Prostate gland (tissue), 2 donors: ENCODE measurements at places on chromosomes 11 and 22.

- DNase-seq: no peak
- peak overlapping the region; percentile 85 for H3K4me3 ChIP-seq
- H3K27me3 ChIP-seq: no peaks in the 10 kb centered on the region
- H3K27ac ChIP-seq: peak overlapping the region; percentile 94
- no peaks in the 10 kb centered on the region for H3K36me3 ChIP-seq
- peaks cover 16% of the 10 kb centered on the region for H3K4me1 ChIP-seq
These were observed 1.5 kb upstream of the TOLLIP start for GRCh38 chr11:1310772-1311468.

- H3K4me3 ChIP-seq: no peak overlapping the region
- H3K4me1 ChIP-seq: no peaks in the 10 kb centered on the region
- no peak overlapping the region for H3K27ac ChIP-seq
- no peak for DNase-seq
- no peaks in the 10 kb centered on the region for H3K36me3 ChIP-seq
These were observed 18.3 kb downstream of the MYO18B start for GRCh38 chr22:25760294-25760693.

GRCh38 chr11:28017816-28018215, 90.1 kb downstream of the KIF18A start:
- H3K36me3 ChIP-seq: no peaks in the 10 kb centered on the region
- no peak for DNase-seq
- no peak overlapping the region for H3K27ac ChIP-seq

GRCh38 chr11:38476808-38477575, 1879.0 kb upstream of the RAG2 start:
- H3K4me1 ChIP-seq: no peaks in the 10 kb centered on the region
- no peak for DNase-seq
- no peaks in the 10 kb centered on the region for H3K36me3 ChIP-seq
- no peaks in the 10 kb centered on the region for H3K27me3 ChIP-seq
- no peak overlapping the region for H3K27ac ChIP-seq
- H3K4me3 ChIP-seq: no peak overlapping the region

- H3K27me3 ChIP-seq: no peaks in the 10 kb centered on the region
- DNase-seq: no peak
- H3K27ac ChIP-seq: no peak overlapping the region
These were observed 91.5 kb downstream of the MORC2 start for GRCh38 chr22:30876915-30877553.

DNA sequence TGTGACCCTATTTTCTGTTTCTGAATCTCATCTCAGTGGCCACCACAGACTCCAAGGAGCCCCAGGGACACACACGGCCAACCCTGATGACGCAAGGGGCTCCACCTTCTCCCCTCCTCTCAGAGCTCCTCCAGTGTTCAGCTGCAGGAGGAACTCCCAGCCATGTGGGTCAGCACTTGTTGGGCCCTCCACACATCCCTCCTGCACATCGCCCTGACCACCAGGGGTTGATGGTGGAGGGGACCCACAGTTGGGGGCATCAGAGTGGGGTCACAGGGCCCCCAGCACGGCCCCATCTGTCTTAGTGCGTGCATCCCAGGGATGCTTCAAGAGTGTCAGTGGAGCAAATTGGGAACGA, 499.6 kb downstream of the BRD1 start:
- no peaks in the 10 kb centered on the region for H3K4me1 ChIP-seq
- peaks cover 4% of the 10 kb centered on the region for H3K27me3 ChIP-seq
- H3K27ac ChIP-seq: no peak overlapping the region
- no peak overlapping the region for H3K4me3 ChIP-seq

GRCh38 chr22:48181263-48181955, 1419.0 kb downstream of the TBC1D22A start:
- DNase-seq: no peak
- H3K36me3 ChIP-seq: no peaks in the 10 kb centered on the region
- no peak overlapping the region for H3K4me3 ChIP-seq
- H3K27ac ChIP-seq: no peak overlapping the region
- H3K27me3 ChIP-seq: peaks cover 2% of the 10 kb centered on the region

- DNase-seq: no peak
- H3K4me3 ChIP-seq: peak overlapping the region; percentile 74
- H3K27ac ChIP-seq: no peak overlapping the region
- H3K27me3 ChIP-seq: no peaks in the 10 kb centered on the region
- H3K4me1 ChIP-seq: peaks cover 6% of the 10 kb centered on the region
These were observed 1.4 kb upstream of the CPT1A start for GRCh38 chr11:68843052-68843561.

- no peak for DNase-seq
- peaks cover 9% of the 10 kb centered on the region for H3K27me3 ChIP-seq
- H3K36me3 ChIP-seq: no peaks in the 10 kb centered on the region
- H3K4me1 ChIP-seq: no peaks in the 10 kb centered on the region
- H3K27ac ChIP-seq: no peak overlapping the region
These were observed 1341.8 kb downstream of the TBC1D22A start for GRCh38 chr22:48104102-48104738.

- H3K4me1 ChIP-seq: no peaks in the 10 kb centered on the region
- no peak overlapping the region for H3K27ac ChIP-seq
- no peak overlapping the region for H3K4me3 ChIP-seq
- no peaks in the 10 kb centered on the region for H3K36me3 ChIP-seq
These were observed 620.2 kb upstream of the TENM4 start for GRCh38 chr11:80061056-80061455.

- no peaks in the 10 kb centered on the region for H3K36me3 ChIP-seq
- DNase-seq: no peak
- no peak overlapping the region for H3K4me3 ChIP-seq
- H3K27me3 ChIP-seq: no peaks in the 10 kb centered on the region
- H3K27ac ChIP-seq: no peak overlapping the region
These were observed 27.9 kb upstream of the LRRC32 start for GRCh38 chr11:76698321-76699043.

- no peaks in the 10 kb centered on the region for H3K27me3 ChIP-seq
- no peak overlapping the region for H3K27ac ChIP-seq
- no peak overlapping the region for H3K4me3 ChIP-seq
- DNase-seq: no peak
These were observed 389.6 kb upstream of the SYN3 start for GRCh38 chr22:33447733-33448132.

DNA sequence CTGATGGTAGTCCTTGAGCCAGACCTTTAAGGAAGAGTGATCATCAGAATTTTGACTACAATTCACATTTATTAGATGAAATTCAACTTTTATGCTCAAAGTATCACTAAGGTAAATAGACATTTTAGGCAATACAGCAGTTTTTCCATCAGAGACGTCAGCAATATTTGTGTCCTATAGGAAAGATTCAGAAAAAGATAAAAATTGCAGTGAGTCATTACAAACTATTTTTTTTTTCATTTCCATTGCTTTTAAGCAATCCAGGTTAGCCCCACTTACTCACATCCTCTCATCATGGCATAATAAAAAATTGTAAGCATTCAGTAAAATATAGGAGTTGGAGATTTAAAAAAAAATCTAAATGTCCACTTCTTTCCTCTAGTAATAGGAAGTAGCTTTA, 46.9 kb downstream of the MSANTD4 start:
- H3K36me3 ChIP-seq: no peaks in the 10 kb centered on the region
- no peak overlapping the region for H3K27ac ChIP-seq
- no peak for DNase-seq
- H3K4me3 ChIP-seq: no peak overlapping the region
- no peaks in the 10 kb centered on the region for H3K27me3 ChIP-seq
- H3K4me1 ChIP-seq: no peaks in the 10 kb centered on the region

DNA sequence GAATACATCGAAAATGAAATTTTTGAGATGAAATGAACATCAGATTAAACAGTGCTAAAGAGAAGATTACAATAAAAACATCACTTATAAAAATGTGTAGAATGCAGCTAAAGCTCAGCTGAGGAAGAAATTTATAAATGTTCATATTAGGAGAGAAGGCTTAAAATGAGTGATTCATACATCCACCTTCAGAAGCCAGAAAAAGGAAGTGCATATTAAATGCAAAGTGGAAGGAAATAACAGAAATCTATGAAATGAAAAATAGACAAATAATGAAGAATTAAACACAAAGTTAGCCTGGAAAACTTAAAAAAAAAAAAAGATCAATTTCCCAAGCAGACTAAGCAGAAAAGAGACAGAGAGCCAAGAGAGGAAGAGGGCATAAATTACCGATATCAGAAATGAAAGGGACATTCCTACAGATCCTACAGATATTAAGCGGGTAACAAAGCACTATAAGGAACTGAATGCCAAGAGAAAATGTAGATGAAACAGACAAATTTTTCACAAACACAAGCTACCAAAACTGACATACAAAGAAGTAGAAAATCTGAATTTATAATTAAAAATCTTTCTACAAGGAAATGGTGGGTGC, 7.2 kb upstream of the MOB2 start:
- no peaks in the 10 kb centered on the region for H3K4me1 ChIP-seq
- H3K4me3 ChIP-seq: no peak overlapping the region
- H3K27ac ChIP-seq: no peak overlapping the region
- no peaks in the 10 kb centered on the region for H3K27me3 ChIP-seq

GRCh38 chr11:48078689-48079088, 98.3 kb downstream of the PTPRJ start:
- H3K27me3 ChIP-seq: no peaks in the 10 kb centered on the region
- H3K4me1 ChIP-seq: peaks cover 15% of the 10 kb centered on the region
- no peak overlapping the region for H3K4me3 ChIP-seq
- DNase-seq: no peak
- no peak overlapping the region for H3K27ac ChIP-seq

DNA sequence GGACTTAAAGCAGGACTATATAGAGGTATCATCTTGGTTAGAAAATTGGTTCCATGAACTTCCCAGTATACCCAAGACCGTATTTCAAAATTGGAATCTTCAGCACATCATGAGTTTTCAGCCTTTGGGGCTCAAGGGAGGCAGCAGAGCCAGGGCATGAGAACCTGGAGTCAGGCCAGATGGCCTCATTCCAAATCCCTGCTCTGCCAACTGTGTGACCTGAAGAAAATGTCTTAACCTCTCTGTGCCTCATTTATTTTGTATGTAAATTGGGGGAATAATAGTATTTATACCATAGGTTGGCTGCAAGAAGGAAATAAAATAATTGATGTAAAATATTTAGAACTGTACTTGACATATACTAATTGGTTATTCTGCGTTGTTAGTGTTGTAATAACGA, 987.6 kb downstream of the TBC1D22A start:
- H3K4me3 ChIP-seq: no peak overlapping the region
- no peak for DNase-seq
- H3K27me3 ChIP-seq: no peaks in the 10 kb centered on the region
- no peaks in the 10 kb centered on the region for H3K4me1 ChIP-seq
- no peaks in the 10 kb centered on the region for H3K36me3 ChIP-seq
- H3K27ac ChIP-seq: no peak overlapping the region

DNA sequence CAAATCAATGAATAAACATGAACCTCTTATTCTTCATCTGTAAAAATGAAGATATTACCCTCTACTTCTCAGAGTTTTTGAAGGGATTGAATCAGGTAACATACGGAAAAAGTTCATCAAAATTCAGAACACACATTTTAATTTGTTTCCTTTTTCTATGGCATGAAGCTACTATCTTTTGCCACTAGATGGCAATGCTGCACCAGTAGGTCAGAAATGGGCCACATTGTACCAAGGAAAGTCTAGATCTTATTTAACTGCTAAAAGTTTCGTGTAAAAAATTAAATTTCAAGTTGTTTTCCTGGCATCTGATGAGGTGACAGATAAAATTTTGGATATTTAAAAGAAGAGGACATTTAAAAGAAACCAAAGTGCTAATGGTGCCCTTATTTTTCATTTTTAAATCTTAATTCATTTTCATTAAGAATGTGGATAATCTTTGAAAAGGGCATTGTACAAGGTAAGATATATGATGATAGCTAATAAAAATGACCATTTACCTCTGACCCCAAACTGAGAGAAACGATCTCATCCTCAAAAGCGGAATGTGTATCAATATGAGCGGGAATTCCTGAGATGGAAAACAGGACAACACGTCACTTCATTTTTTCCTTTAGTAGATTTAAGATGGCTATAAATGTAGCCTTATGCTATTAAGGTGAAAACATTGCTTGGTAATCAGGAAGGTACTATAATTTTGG, 16.1 kb downstream of the ALKBH8 start:
- no peak overlapping the region for H3K4me3 ChIP-seq
- no peaks in the 10 kb centered on the region for H3K4me1 ChIP-seq
- DNase-seq: no peak
- H3K27ac ChIP-seq: no peak overlapping the region

- no peak for DNase-seq
- H3K4me3 ChIP-seq: peak overlapping the region; percentile 14
- no peaks in the 10 kb centered on the region for H3K4me1 ChIP-seq
- no peak overlapping the region for H3K27ac ChIP-seq
- H3K36me3 ChIP-seq: no peaks in the 10 kb centered on the region
- no peaks in the 10 kb centered on the region for H3K27me3 ChIP-seq
These were observed 42.6 kb upstream of the EED start for GRCh38 chr11:86202013-86202336.

GRCh38 chr11:12785901-12786300, 111.7 kb downstream of the TEAD1 start:
- no peak overlapping the region for H3K4me3 ChIP-seq
- no peak for DNase-seq
- H3K36me3 ChIP-seq: no peaks in the 10 kb centered on the region
- no peak overlapping the region for H3K27ac ChIP-seq
- H3K4me1 ChIP-seq: no peaks in the 10 kb centered on the region

GRCh38 chr22:20725987-20726558, 47.8 kb upstream of the SERPIND1 start:
- no peak overlapping the region for H3K4me3 ChIP-seq
- no peaks in the 10 kb centered on the region for H3K27me3 ChIP-seq
- no peak for DNase-seq
- H3K27ac ChIP-seq: no peak overlapping the region
- no peaks in the 10 kb centered on the region for H3K4me1 ChIP-seq

DNA sequence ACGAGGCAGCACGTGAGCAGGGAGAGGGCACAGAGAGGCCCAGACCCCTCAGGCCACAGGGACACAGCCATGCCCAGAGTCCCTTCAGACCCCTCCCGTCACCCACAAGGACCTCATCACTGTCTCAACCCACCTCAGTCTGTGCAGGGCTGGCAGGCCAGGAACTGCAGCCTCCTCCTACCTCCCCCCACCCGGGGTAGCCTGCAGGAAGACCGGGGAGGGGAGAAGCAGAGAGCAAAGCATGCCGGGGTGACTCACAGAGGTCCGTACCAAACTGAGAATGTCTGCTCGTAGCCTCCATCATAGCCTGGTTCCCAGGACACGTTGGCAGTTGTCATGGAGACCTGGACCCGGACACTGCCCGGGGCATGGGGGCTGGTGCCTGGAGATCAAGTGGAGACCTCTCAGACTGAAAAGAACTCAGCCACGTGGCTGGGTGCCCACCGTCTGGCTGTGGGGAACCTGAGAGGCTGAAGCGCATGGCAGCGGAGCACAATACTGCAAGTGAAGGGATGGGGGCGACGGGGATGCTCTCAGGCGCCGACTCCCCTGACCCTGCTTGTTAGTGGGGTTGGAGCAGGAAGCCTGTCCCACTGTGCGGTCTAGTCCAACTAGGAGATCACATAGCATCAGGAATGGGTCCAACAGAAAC, 27.2 kb downstream of the IGSF9B start:
- no peak overlapping the region for H3K4me3 ChIP-seq
- H3K36me3 ChIP-seq: no peaks in the 10 kb centered on the region
- H3K27ac ChIP-seq: no peak overlapping the region
- H3K27me3 ChIP-seq: no peaks in the 10 kb centered on the region
- no peak for DNase-seq
